Activated T-cell treated with anti-CD3 and anti-CD28 coated beads, Interleukin-2, amount 50 U/mL, for 72 hours (primary cell): ENCODE measurements at places on chromosomes 1 and 21. TPM values are rescaled to one million over a fixed set of nuclear protein-coding genes. Genes with fewer than 3 reads are reported as not detected.
A peak's percentile ranks its signal among the peaks of the same experiment; 100 is the strongest.

DNA sequence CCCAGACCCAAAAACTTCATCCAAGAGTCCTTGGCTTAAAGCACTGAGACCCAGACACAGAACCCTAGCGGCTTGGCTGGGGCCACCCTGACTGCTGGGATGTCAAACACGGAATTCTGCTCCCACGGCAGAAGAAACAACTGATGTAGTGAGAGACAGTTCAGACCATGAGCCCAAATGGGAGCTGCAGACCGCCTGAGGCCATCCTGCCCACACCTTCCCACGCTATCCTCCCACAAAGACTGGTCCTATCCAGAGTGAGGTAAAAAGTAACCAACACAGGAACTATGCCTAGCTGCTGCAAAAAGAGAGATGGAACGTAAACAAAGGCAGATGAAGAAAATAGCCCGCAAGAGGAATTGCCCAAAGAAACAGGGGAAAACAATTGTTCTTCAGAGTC lies 203.3 kb downstream of the PTPRU start:
- peaks cover 21% of the 10 kb centered on the region for H3K27me3 ChIP-seq
- H3K27ac ChIP-seq, result no peak overlapping the region
- no peak overlapping the region for H3K4me3 ChIP-seq

DNA sequence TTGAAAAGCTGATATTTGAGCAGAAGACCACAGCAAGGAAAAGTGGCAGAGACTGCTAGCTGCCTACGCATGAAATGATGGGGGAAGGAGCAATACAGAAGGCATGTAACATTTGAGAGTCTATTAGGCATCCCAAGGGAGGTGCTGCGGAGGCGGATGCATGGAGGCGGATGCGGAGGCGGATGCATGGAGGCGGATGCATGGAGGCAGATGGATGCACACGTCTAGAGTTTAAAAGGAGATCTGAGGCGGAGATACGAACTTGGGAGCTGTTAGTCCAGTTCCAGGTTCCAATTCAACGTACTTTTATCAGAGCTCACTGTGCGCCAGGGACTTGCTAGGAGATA lies 744 bp upstream of the DDX20 start:
- H3K4me3 ChIP-seq, result peak overlapping the region; percentile 94
- no peaks in the 10 kb centered on the region for H3K27me3 ChIP-seq
- H3K27ac ChIP-seq, result peak overlapping the region; percentile 93
- H3K36me3 ChIP-seq, result peaks cover 11% of the 10 kb centered on the region

Gene DCST1
- total RNA-seq, result not detected

Gene WNT3A
- not detected for total RNA-seq

Gene NCMAP
- 1.3 TPM for total RNA-seq
